ENCODE measurements at places on chromosomes 11 and 22.

DNA sequence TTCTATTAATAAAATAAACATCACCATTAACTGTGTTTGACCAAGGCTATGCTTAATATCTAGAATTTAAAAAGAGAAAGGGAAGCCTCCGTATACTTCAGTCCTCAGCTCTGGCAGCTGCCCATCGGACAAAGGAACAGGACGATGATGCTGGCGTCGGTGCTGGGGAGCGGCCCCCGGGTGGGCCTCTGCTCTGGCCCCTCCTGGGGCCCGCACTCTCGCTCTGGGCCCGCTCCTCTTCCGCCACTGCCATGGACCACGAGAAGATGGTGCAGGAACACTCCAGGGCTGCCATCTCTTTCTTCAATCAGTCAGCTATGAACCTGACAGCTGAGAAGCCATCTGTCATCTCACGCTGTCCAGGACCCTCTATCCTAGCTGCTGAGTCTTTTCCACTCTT, 25.3 kb downstream of the PDHX start:
- no peak for DNase-seq

DNA sequence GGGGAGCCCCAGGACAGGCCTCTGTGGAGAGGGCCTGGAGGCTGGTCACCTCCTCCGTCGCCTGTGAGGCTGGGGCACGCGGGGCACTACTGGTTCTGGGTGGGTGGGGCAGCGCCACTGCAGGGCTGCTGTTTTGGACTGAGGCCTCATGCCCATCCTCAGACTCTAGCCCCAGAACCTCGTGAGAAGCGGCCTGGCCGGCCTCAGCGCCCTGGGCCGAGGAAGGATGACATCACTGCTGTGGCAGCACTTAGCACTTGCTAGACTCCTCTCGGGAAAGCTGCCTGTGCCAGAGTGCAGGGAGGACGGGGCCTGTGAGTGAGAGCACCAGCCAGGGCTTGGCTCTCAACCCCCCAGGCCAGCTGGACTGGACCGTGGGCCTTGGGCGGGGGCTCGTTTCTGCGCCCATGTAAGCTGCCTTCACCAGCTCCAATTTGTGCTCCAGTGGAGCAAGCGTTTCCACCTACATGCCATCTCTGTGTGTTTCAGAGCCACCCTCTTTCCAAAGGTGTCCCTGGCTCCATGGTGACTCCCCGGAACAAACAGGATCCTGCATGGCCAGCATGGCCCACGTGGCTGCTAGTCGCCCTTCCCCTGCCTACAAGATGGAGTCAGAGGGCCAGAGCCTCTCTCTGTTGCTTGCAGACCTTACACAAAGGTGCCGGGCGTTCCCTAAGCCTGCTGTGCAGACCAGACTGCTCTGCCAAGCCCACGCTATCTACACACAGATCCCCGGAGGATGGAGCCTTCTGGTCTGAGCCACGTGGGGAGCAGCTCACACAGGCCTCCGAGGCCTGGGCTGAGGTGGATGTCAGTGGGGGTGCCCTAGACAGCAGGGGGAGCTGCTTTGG, 102.9 kb downstream of the CTTN start:
- no peak for DNase-seq

- no peak for DNase-seq
Measured at GRCh38 chr22:49900441-49901230, 17.6 kb downstream of the ALG12 start.

DNA sequence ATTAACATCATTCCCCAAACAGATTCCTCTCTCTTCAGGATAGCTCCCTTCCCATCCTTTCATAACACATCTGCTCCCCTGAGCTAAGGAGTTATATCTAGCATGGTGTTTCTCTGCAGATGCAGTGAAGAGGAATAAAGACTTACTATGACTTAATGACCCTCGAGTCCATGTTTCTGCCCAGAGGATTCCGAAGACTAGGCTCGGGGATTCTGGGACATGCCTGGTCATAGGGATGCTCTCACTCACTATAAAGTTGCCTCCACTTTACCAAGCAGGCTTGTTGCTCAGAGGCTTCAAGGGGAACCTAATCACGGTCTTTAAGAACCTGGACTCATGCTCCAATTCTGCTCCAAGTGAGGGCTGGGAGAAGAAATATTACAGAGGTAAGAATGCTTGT, at the start of gene OR52E4:
Gene OR52E4 (plus strand): TSS at position 301 of the 400 bp plus-strand sequence. CDS start 3,664 bp downstream, outside the sequence.
- DNase-seq = no peak

GRCh38 chr22:44256085-44256484, 56.7 kb downstream of the SHISAL1 start:
- DNase-seq = no peak

GRCh38 chr22:32396746-32397145, 15.3 kb downstream of the RTCB start:
- no peak for DNase-seq

GRCh38 chr11:14290422-14290821, 68.6 kb downstream of the RRAS2 start:
- no peak for DNase-seq

DNA sequence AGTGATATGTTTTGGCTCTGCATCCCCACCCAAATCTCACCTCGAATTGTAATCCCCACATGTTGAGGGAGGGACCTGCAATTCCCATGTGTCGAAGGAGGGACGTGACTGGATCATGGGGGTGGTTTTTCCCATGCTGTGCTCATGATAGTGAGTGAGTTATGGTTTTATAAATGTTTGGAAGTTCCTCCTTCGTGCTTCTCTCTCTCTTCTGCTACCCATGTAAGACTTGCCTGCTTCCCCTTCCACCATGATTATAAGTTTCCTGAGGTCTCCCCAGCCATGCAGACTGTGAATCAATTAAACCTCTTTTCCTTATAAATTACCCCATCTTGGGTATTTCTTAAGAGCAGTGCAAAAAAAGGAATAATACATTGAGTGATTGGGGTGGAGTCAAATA, 7.3 kb upstream of the CEP295 start:
- no peak for DNase-seq

DNA sequence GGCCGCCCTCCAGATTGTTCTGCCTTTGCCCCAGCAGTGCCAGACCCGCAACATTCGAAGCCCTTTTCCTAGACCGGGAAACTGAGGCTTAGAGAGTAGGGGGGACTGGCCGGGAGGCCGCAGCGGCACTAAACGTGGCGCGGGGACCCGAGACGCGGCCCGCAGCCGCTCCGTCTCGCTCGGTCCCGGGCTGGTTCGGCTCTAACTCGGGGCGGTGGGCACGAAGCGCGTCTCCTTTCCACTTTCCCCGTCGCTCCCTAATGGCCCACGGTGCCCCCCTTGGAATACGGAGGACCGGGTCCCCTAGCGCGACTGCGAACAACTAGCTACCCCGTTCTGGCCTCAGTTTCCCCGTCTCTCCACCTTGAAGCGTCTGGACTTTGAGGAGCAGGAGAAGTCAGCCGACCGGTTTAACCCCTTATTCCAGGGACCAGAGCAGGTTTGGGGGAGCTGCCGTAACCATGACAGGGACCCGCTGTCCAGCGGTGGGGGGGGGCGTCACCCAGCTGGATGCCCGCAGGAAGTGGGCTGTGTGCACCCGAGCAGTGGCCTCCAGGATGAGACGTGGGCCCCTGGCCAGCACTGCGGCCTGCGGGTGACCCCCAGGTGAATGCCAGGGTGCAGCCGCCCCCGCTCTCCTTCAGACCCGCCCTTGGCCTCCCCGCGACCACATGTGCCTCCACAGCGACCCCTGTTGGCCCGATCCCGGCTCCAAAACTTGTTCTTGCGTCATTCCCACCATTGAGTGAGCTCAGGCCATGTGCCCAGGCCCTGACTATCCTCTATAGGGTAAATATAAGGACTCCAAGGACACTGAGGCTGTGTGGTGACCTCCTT, 1.1 kb downstream of the CDC42EP1 start:
- peak; percentile 78 for DNase-seq

DNA sequence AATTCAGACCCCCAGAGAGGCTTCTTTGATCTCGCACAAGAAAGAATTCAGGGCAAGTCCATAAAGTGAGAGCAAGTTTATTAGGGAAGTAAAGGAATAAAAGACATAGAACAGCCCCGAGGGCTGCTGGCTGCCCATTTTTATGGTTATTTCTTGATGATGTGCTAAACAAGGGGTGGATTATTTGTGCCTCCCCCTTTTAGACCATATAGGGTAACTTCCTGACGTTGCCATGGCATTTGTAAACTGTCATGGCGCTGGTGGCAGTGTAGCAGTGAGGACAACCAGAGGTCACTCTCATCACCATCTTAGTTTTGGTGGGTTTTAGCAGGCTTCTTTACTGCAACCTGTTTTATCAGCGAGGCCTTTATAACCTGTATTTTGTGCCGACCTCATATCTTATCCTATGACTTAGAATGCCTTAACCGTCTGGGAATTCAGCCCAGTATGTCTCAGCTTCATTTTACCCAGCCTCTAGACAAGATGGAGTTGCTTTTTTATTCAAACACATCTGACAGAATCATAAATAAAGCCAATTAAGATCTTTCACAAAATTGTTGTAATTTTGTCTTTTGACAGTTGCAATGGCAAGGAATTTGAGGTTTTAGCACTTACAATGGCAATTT, 7.6 kb downstream of the DDIAS start:
- no peak for DNase-seq

DNA sequence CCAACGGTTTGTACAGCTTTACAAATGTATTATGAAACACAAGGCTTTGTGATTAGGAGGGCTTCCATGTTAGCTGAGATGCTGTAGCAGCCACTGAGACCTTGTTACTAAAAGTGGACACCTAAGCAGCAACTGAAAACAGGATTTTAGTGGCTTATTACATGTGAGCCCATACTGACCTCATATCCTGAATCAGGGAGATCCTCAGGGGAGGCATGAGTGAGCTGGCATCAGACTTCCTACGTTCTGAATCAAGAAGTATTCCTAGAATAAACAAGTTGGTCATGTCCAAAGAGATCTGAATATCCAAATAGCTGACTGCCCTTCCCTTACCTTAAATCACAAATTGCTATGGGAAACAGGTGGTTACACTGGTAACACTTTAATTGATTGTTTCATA, 59.1 kb upstream of the SCUBE2 start:
- DNase-seq = no peak

- DNase-seq = no peak
Measured at GRCh38 chr22:37442537-37442936, 15.3 kb upstream of the ELFN2 start.

GRCh38 chr22:25736378-25737011, 5.5 kb upstream of the MYO18B start:
- DNase-seq = peak; percentile 8

Data from CD4-positive, alpha-beta T cell treated with Interleukin-10 for 1 hour (primary cell).